Astrocyte of the cerebellum (primary cell): ENCODE measurements at places on chromosomes 7 and 10.
A peak's percentile ranks its signal among the peaks of the same experiment; 100 is the strongest.

DNA sequence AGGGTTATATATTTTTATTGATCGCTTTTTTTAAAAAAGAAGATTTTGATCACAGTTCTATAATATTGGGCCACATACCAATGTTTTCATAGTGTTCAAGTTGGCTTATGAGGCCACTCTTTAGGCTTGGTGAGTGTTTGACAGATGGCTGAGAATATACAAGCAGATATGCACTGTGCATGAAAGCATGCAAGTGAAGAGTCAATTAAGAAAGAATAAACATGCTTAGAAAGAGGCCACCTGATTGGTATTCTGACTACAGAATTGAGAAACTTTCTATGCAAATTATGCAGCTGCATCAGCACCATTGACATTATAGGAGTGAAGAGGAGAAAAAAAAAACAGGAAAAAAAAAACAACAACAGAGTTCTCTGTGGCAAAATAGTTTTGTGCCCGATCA is 39.9 kb downstream of the CABCOCO1 start:
- no peak for DNase-seq

DNA sequence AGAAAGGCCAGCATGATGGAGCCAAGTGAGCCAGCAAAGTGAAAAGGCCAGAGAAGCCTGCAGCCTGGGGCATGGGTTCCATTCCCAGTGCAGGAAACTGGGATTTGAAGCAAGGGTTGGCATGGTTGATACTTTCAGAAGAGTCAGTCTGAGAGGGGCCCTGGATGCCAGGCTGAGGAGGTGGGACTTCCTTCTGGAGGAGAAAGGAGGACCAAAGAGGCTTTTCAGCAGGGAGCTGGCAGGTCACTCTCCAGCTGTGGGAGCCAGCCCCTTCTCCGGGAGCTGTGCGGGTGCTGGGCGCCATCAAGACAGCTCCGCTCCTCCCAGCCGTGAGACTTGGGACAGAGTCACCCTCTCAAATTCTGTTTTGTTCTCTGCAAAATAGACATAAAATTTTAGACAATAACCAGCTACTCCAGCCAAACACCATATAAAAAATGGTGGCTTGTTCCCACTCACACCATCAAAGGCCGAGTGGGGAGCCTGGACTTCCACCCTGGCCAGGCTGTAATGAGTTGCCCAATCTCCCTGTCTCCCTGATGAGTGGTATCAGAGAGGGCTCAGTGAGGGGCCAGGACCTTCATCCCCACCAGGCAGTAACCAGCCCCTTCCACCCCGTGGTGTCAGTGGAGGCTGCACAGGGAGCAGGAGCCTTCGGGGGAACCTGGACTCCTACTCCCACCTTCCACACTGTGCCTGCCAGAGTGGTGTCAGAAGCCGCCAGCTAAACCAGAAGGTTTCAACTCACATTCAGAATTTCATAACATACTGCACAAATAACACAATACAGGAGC is 133.6 kb upstream of the RET start:
- DNase-seq: no peak

- DNase-seq: no peak
Measured at GRCh38 chr10:36872702-36873393, 252.6 kb upstream of the ANKRD30A start.

DNA sequence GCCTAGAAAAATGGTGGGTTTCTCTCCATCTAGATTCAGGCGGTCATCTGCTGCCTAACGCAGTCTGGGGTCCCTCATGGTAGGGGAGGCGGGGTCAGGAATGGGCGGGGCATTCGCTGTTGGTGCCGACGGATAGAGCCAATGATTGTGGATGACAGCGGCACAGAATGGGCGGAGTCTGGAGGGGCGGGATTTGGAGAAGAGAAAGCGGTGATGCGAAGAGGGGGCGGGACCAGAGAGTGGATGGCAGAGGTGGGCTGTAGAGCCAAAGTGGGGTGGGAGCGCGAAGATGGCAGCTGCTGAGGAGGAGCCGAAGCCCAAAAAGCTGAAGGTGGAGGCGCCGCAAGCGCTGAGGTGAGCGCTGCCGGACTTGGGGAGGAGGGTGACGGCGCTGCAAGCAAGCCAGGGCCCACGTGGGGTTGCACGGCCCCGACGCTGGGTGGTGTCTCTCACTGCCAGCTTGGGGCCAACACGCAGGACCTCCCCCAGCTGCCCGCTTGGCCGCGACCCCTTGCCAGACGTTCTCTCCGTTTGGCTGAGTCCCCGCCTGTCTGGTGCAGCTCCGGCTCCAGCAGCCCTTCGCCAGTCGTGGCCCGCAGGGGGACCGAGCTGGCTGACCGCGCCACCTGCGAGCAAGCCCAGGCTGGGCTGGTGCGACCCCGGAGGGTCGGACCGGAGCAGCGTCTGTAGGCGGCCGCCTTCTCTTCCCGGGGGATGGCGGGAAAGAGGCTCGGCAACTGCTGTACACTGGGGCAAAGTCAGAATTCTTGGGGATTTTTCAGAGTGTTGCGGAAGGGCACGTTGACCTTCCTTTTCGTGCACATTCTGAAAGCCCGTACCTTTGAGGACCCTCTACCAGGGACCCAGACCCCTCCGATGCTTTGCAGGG is at the start of gene ADK:
TSS of gene ADK (plus strand) at position 232 of the 889 bp plus-strand sequence. CDS start at position 290, 58 bp downstream.
- peak; percentile 96 for DNase-seq

DNA sequence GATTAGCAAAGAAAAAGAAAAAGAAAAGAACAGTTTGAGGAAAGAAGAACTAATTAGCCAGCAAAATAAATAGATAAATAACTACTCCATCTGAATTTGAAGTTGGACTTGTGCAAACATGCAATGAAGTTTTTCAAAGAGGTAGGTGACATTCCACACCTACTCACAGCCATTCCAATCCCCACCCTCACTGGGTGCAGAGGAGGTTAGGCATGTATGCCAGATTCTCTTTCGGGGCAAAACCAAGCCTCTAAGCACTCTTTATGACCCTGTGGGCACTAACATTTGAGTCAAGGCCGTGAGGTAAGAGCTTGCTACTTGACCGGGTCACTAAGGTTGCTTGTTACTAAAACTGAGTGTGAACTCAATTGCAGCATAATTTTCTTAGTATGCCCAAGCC is 108.4 kb upstream of the SEMA3A start:
- DNase-seq: no peak

- peak; percentile 4 for DNase-seq
Measured at GRCh38 chr7:142024547-142024946, 28.9 kb downstream of the MGAM start.

DNA sequence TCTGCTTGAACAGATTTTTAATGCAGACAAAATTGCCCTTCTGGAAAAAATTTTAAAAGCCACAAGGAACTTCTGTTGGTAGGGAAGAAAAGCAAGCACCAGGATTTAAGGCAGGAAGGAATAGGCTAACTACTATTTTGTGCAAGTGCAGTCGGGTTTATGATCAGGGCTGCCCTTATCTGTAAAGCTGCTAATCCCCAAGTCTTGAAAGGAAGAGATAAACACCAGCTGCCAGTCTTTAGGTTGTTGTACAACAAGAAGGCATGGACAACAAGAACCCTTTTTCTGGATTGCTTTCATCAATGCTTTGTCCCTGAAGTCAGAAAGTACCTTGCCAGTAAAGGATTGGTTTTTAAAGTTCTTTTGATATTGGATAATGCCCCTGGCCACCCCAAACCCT is 40.7 kb downstream of the RALA start:
- no peak for DNase-seq

GRCh38 chr7:30974605-30975255 is 11.0 kb downstream of the GHRHR start:
- no peak for DNase-seq

DNA sequence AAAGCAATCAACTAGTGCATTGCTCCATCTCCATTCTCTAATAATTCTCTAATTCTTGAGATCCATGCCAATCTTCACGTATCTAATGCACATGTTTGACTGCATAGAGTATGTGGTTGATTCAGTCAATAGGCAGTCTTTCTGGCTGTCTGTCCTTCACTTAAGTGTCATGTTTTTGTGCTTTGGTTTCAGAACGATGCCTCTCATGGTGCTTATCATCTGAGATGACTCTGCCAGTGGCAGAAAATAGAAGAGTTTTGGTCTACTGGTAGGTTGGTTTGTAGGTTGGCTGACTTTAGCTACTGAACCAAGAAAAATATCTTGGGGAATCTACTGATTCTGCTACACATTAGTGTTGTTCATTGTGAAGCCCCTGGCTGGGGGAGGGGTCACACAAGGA is 364.2 kb downstream of the SFMBT2 start:
- no peak for DNase-seq
